ENCODE measurements at places on chromosomes 11 and 22.

DNA sequence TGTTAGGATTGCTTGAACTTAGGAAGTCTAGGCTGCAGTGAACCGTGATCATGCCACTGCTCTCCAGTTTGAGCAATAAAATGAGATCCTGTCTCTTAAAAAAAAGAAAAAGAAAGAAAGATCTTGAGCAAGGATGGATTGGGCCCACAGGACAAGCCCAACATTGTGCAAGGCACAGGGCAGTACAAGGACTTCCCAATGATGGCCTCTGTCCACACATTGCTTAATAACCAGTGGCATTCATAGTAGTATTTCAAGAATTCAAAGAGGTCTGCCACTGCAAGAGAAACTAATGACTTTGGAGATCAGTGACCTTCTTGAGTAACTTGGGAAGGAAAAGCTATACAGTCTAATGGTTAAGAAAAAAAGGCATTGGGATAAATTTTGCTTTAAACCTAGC lies 44.6 kb downstream of the SEZ6L start:
- no peak for DNase-seq

GRCh38 chr22:43191831-43192230 lies 4.9 kb upstream of the TTLL12 start:
- no peak for DNase-seq

DNA sequence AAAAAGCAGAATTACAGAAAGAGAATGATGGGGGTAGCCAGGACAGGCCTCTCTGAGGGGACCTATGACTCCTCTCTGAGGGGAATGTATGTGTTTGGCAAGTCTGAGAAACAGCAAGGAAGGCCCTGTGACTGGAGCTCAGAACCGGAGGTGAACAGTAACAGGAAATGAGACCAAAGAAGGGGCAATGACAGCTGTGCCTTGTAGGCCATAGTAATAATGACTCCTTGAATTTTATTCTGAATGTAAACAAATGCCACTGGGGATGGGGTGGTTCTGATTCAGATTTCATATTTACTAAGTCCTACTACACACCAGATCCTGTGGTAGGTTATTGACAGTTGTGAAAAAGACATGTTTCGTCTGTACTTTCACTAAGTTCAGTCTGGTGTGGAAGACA lies 52.8 kb upstream of the APOA1 start:
- no peak for DNase-seq

- no peak for DNase-seq
Observed at GRCh38 chr22:48047722-48048500, 1285.5 kb downstream of the TBC1D22A start.

DNA sequence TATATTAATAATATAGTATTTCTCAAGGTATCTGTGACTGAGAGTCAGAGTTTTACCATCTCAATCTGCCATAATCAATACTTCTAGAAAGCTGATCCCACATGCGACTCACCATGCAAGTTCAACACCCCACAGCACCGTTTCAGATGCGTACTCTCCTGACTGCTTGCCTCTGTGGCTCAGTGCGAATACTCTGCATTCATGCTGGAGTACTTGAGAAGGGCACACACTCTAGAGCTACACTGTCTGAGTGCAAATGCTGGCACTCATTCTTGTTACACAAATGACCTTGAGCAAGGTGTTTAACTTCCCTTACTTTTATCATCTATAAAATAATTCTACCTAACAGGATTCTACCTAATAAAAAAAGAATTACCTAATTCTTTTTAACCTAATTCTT lies 12.5 kb downstream of the SNU13 start:
- DNase-seq = no peak

DNA sequence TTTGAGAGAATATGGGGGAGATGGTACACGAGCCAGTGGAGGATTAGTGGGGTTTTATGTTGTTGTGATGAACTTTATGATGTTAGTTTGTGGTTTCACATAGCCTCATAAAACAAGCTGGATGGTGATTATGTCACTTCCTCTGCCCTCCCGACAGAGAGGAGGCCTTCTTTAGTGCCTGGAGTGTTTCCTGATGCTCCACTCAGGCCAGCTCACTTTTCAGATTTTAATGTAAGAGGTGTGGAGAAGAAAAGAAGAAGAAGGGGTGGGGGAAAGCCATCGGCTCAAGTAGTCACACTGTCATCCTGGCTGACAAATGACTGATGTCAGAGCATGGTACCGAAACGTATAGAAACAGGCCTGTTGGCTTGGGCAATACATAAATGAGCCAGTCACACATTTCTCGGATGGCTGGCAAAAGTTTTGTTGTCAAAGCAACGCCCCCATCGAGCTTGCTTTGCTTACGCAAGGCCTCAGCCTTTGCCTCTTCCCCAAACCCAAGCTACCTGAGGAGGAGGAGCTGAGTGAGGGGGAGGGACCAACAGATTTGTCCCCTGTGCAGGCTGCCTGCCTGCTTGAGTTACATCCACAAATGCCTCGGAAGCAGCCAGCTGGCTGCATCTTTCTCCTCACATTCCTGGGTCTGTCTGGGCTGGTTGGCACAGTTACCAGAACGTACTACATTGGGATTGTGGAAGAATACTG lies at the start of gene HEPHL1:
Gene HEPHL1 (plus strand): TSS at position 578 of the 705 bp plus-strand sequence. CDS start 15 bp downstream, at position 593.
- DNase-seq = no peak

GRCh38 chr11:117843666-117844484 lies 19.3 kb upstream of the FXYD2 start:
- DNase-seq = peak; percentile 70

- DNase-seq = no peak
Observed at GRCh38 chr11:62667460-62667859, 2.3 kb downstream of the CSKMT start.

GRCh38 chr11:104917271-104918112 lies 19.2 kb upstream of the CASP12 start:
- DNase-seq = no peak

GRCh38 chr11:20310137-20310536 lies 53.4 kb upstream of the HTATIP2 start:
- DNase-seq = no peak

DNA sequence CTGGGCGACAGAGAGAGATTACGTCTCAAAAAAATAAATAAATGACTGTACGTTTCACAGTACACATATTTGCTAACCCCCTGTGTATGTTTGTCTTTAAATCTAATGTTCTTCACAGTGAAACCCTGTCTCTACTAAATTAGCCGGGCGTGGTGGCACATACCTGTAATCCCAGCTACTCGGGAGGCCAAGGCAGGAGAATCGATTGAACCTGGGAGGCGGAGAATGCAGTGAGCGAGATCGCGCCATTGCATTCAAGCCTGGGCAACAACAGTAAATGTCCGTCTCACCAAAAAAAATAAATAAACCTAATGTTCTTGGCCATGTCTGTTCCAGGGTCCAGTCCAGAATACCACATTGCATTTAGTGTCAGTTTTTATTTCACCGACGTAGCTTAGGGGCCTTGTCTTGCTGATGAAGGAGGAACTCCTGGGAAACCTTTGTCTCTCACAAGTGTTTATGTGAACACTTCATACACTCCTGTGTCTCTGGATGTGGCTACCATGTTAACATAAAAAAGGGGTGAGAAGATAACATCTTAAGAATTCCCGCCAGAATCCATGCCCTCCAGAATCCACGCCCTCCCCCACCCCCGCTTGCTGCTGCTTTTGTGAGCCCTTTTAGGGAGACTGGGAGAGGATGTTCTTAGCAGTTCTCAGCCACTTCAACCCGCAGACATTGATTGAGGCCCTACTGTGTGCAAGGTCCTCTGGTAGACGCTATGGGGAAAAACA lies 5.0 kb upstream of the SERHL2 start:
- DNase-seq = no peak

GRCh38 chr11:114091516-114092397 lies 32.2 kb downstream of the ZBTB16 start:
- DNase-seq = no peak

- no peak for DNase-seq
Observed at GRCh38 chr11:115776916-115777315, 272.7 kb upstream of the CADM1 start.

DNA sequence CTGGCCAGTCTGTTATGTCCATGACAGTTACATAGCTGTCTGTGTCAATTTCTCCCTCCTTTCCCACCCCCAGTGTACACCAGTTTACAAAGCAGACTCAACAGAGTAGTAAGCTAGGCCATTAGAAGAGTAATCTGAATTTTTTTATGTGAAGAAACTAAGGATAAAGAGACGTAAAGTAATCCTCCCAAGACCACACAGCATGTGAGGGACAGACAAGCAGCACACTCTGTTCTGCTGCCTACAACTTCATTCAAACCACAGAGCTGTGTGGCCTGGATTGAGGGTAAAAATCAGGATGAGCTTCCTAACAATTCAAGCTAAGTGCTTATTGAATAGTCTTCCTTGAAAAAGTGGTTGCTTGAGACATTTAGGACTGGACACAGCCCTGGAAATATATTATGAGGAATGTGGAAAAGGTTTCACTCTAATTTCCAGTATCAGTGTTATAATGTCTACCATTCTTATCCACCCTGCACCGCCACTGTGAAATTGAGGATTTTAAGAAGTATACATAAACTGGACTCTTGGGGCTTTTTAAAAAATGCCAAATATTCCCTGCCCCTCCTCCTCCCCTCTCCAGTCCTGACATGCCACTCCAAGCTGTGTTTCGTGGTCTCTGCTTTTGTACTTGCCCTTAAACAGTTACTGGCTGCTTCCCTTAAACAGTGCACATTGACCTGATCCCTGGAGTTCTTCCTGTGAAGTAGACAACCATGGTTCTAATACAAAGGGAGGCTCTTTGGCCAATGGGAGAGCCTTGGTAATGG lies 40.9 kb downstream of the EXT2 start:
- no peak for DNase-seq

DNA sequence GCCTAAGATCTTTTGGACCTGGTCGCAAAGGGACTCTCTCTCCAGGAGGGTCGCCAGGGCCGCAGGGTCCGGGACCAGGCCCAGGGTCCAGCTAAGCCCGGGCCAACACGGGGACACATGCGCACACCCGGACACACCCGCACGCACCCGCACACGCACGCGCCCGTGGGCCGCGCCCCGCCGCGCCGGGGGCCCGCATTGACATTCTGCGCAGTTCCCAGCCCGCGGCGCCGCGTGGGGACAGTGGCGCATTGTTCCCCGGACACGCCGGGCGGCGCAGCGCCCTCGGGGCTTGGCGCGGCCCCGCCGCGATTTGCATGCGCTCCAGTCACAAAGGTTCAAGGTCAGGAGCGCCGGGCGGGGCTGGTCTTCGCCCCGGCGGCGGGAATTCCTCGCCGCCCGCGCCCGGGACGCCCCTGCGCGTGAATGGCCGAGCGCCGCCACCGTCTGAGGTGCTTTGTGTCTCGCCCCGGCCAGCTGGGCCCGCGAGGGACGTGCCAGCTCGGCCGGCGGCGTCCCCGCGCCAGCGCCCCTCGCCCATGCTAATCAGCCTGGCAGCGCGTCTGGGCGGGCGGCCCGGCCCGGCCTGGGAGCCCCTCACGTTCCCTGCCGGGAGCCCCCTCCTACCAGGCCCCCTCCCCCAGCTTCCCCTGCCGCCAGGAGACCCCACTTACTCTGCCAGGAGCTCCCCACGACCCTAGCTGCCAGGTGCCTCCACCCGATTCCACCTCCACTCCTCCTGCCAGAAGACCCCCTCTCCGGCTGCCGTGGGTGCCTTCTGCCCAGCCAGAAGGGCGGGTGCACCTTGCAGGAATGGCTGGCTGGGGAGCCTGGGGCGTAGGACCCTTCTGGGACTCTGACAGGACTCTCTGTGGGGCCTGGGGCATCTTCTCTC lies 50.5 kb upstream of the WNT7B start:
- no peak for DNase-seq

DNA sequence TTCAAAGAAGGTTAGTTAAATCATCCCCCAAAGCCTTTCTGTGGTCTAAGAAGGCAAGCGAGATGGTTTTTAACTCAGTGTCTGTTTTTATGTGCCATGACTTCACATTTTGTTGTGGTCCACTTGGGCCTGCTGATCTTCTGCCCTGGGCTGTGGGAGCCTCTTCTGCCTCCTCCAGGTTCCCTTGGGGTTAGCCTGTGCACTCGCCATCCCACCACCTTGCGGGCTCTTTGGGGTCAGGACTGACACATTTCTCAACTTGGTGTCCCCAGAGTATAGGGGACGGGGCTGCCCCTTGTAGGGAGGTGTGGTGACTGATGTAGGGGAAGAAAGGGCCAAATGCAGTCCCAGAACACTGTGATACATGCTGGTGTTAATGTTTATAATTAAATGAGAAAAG lies 207.0 kb downstream of the TBC1D22A start:
- no peak for DNase-seq

GRCh38 chr11:64850979-64851567 lies 6.6 kb upstream of the CDC42BPG start:
- DNase-seq = no peak

DNA sequence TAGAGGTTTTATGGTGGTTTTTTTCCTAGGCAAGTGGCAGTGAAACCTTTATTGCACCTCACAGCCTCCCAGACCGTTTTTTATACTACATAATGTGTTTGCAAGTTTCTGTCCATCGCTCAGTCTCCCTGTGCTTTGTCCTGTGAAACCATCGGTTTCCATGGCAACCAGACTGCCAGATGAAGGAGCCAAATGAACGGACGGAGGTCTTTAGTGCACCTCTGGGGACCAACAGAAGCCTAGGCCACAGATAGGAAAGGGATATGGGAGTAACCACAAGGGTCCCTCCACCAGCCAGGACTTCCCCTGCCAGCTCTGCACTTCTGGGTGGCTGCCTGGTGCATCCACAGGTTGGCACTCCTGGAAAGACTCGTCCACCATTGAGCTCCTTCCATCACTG lies 165.0 kb downstream of the CHST1 start:
- DNase-seq = no peak

DNA sequence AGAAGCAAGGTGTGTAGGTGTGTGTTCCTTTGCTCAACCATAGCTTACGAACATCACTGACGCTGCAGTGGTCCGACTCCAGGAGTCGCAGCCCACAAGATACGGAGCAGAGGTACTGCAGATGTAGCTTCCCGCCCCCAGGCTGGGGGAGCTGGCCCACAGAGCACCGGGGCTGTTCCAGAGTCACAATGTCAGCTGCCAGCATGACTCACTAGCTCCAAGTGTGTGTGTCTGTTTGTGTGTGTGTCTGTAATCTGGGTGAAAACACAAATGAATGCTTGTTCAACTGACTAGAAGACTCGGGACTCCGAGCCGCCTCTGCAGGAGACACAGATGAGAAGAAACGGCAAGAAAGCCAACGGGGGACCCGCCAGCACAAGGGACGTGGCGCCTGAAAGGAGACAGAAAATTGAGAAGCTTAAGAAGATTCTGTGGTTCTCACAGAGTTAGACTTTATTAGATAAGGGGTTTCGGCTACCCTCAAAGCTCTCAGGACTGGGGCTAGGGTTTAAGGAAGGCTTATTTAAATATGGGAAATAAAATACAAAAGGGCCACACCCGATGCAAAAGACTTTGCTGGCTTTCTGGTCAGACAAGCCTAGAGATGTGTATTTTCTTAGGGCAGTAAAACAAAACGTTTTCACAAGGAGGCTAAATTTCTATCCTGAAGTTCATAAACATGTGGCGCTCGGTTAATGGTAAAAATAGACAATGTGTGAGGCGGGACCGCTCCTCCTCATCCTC lies 10.7 kb downstream of the VSIG10L2 start:
- peak; percentile 83 for DNase-seq

- no peak for DNase-seq
Observed at GRCh38 chr11:31764766-31765165, 46.4 kb downstream of the PAX6 start.

- peak; percentile 80 for DNase-seq
Observed at GRCh38 chr11:96049426-96049825, 125.5 kb upstream of the MTMR2 start.

GRCh38 chr22:30247974-30248373 lies 1.4 kb upstream of the LIF start:
- DNase-seq = no peak

- peak; percentile 28 for DNase-seq
Observed at GRCh38 chr22:29701155-29701999, 18.4 kb upstream of the CABP7 start.

Data from fibroblast of mammary gland (primary cell).